ENCODE measurements at places on chromosomes 4 and X.
A peak's percentile ranks its signal among the peaks of the same experiment; 100 is the strongest.

DNA sequence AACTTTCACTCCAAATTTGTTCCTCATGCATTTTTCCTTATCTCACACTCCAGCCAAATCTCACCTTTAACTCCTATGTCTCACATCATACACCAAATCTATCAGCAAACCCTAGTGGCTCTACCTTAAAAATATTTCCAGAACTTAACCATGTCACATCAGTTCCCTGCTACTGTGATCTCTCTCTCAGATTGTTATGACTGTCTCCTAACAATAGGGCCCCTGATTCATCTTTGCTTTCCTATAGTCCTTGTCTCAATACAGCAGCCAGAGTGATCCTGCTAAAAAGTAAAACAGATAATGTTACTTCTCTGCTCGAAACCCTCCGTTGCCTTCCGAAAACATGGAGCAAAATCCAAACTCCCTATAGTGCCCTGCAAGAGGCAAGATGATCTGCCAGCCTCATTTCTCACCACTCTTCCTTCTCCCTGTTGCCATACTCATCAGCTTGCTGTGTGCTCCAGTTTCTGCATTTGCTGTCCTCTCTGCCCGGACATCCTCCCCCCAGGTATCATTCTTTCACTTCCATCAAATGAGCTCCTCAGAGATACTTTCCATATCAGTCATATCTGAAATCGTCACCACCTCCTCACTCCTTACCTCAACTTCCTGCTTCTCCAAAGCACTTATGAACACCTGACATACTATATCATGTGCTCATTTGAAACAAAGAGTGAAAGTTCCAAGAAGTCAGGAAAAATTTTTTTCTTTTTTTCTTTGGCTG is 293.4 kb upstream of the NR3C2 start:
- no peaks in the 10 kb centered on the region for H3K36me3 ChIP-seq
- no peaks in the 10 kb centered on the region for H3K27me3 ChIP-seq
- no peak overlapping the region for H3K27ac ChIP-seq
- no peak for DNase-seq
- no peaks in the 10 kb centered on the region for H3K4me1 ChIP-seq
- H3K4me3 ChIP-seq, result no peak overlapping the region

- H3K27ac ChIP-seq, result no peak overlapping the region
- no peaks in the 10 kb centered on the region for H3K4me1 ChIP-seq
- no peak for DNase-seq
- H3K36me3 ChIP-seq, result no peaks in the 10 kb centered on the region
- H3K27me3 ChIP-seq, result no peaks in the 10 kb centered on the region
These were observed 7.0 kb downstream of the TRAPPC11 start for GRCh38 chr4:183666088-183666487.

GRCh38 chr4:144179152-144179739 is 38.7 kb upstream of the GYPA start:
- H3K4me3 ChIP-seq, result no peak overlapping the region
- H3K27me3 ChIP-seq, result no peaks in the 10 kb centered on the region
- H3K4me1 ChIP-seq, result no peaks in the 10 kb centered on the region
- DNase-seq, result no peak

GRCh38 chr4:126959056-126959745 is 673.6 kb upstream of the INTU start:
- H3K4me3 ChIP-seq, result no peak overlapping the region
- H3K27ac ChIP-seq, result no peak overlapping the region
- H3K36me3 ChIP-seq, result no peaks in the 10 kb centered on the region
- H3K27me3 ChIP-seq, result no peaks in the 10 kb centered on the region

DNA sequence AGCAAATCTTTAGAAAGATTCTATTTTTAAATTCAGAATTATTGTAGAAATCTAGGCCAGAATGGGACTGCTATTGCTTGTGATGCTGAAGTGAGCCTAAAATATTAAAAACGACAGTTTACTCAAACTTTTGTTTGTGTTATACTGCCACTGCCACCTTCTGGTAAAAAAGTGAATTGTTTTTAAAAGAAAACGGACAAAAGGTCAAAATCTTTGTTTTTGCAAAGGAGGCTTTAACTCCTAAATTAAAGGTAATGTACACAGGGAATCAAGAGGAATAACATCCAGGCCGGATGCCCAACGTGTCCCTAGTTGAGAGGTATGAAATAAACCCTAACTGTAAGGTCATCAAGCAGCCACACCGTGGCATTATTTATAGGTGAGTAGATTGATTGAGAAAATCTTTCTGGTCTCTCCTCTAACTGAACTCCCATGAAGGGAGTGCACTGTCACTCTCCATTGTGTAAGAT is 338.3 kb upstream of the GALNT7 start:
- H3K4me1 ChIP-seq, result no peaks in the 10 kb centered on the region
- no peaks in the 10 kb centered on the region for H3K27me3 ChIP-seq

DNA sequence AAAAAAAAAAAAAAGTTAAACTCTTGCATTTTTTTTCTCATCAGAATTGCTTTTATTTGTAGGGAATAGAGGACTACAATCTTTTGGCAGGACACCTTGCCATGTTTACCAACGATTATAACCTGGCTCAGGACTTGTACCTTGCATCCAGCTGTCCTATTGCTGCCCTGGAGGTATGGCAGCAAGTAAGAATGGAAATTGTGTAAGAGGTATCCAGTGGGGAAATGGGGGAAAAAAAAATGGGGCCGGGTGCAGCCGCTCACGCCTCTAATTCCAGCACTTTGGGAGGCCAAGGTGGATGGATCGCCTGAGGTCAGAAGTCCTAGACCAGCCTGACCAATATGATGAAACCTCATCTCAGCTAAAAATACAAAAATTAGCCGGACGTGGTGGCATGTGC is 49.8 kb downstream of the WDR19 start:
- no peaks in the 10 kb centered on the region for H3K27me3 ChIP-seq
- H3K4me1 ChIP-seq, result no peaks in the 10 kb centered on the region
- DNase-seq, result no peak
- no peak overlapping the region for H3K27ac ChIP-seq

GRCh38 chr4:102826890-102827673 is at the start of gene UBE2D3:
Gene UBE2D3, minus strand, starts transcription at chr4:102827551. Its CDS starts 1,043 bp downstream, at chr4:102826508.
- peak; percentile 91 for DNase-seq
- no peaks in the 10 kb centered on the region for H3K36me3 ChIP-seq
- H3K4me3 ChIP-seq, result peak within 1 kb of the TSS; percentile 72
- H3K27me3 ChIP-seq, result no peaks in the 10 kb centered on the region

GRCh38 chr4:73676861-73677323 is 56.7 kb upstream of the RASSF6 start:
- no peaks in the 10 kb centered on the region for H3K36me3 ChIP-seq
- no peaks in the 10 kb centered on the region for H3K27me3 ChIP-seq
- DNase-seq, result no peak
- peaks cover 29% of the 10 kb centered on the region for H3K4me1 ChIP-seq

- no peak for DNase-seq
- no peaks in the 10 kb centered on the region for H3K36me3 ChIP-seq
- no peak overlapping the region for H3K4me3 ChIP-seq
- no peaks in the 10 kb centered on the region for H3K4me1 ChIP-seq
- no peaks in the 10 kb centered on the region for H3K27me3 ChIP-seq
These were observed 28.2 kb downstream of the SLC9A7 start for GRCh38 chrX:46730765-46731164.

DNA sequence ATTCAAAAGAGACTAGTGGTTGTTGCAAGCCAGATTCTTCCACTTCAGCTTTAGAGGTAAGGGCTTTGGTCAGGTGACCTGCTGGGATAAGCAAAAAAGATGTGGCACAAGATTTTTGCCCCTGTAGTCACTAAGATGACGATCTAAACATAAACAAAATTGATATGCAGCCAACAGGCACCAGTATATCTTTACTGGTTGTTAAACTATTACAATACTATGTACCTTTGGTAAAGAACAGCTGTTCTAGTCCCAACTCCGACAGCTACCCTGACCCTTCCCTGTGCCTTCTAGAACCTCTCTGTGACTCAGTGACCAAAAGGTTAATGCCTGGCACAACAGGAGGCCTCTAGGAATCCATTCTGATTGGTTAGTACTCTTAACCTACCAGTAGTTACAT is 59.6 kb downstream of the MGST2 start:
- H3K27me3 ChIP-seq, result no peaks in the 10 kb centered on the region
- peaks cover 12% of the 10 kb centered on the region for H3K4me1 ChIP-seq
- no peak overlapping the region for H3K4me3 ChIP-seq
- H3K36me3 ChIP-seq, result no peaks in the 10 kb centered on the region

DNA sequence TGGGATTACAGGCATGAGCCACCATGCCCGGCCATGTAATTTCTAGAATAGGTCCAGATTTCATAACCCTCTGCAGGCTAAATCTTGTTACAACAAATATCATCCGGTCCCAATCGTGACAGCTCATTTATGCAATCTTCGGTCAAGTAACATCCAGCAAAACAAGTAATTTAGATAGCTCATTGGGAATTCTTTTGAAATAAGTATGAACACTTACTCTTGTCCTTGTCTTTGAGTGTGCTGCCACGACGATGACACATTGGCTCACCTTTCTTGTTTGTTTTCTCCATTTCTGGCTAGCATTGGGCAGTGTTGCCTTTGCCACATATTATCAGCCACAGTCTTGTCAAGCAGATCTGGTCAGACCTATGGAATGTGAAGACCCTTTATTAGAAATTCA is 92.0 kb downstream of the PHEX start:
- H3K27ac ChIP-seq, result no peak overlapping the region
- H3K4me1 ChIP-seq, result no peaks in the 10 kb centered on the region
- no peaks in the 10 kb centered on the region for H3K27me3 ChIP-seq
- H3K4me3 ChIP-seq, result no peak overlapping the region
- DNase-seq, result no peak
- no peaks in the 10 kb centered on the region for H3K36me3 ChIP-seq
